CD4-positive, alpha-beta T cell (primary cell): ENCODE measurements at places on chromosomes 5 and 9. TPM values are rescaled to one million over a fixed set of nuclear protein-coding genes. Genes with fewer than 3 reads are reported as not detected.
A peak's percentile ranks its signal among the peaks of the same experiment; 100 is the strongest.

DNA sequence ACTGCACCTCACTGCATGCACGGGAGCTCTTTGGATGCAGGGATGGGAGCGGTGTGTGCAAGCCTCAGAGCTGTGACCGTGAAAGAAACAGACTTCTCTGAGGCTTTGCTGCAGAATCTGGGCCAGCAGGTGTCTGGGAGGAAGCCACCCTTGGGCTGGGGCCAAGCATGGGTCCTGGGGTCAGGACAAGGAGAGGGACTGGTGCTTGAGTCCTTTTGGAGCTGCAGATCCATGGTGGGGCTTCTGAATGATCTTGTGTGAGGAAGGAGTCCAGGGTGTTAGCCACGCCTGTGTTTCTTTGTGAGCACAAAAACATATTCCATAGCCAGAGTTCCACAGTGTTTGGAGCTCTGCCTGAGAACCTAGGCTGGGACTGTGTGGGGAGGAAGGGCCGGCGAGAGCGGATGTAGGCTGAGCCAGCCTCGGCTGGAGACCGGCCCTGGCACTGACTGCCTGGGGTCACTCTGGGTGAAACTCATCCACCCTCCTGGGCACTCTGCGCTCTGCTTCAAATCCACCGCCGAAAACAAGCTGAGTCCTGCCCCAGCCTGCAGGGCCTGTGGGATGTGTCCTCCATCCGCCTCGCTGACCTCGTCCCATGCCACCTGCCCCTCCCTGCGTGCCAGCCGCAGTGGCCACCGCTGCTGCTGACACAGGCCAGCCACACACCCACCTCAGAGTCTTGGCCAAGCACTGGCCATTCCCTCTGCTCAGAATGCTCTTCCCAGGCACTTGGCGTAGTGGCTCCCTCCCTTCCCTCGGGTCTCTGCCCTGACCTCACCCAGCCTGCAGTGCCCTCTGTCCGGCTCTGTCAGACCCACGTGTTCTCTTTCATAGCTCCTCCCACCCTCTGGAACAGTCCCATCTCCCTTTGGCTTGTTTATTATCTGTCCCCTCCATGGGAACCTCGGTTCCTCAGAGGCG, 26.7 kb downstream of the ERGIC1 start:
- no peak overlapping the region for H3K27ac ChIP-seq
- H3K4me1 ChIP-seq = peaks cover 8% of the 10 kb centered on the region
- H3K36me3 ChIP-seq = peaks cover 8% of the 10 kb centered on the region
- H3K4me3 ChIP-seq = no peak overlapping the region

- no peaks in the 10 kb centered on the region for H3K27me3 ChIP-seq
- peaks cover 23% of the 10 kb centered on the region for H3K4me1 ChIP-seq
- peak; percentile 70 for DNase-seq
- H3K4me3 ChIP-seq = no peak within 1 kb of the TSS
- H3K36me3 ChIP-seq = no peaks in the 10 kb centered on the region
These were observed at the start of gene PTGES for GRCh38 chr9:129752900-129753729. TSS of gene PTGES (minus strand) at chr9:129753042. CDS start at chr9:129753012, 30 bp downstream.

DNA sequence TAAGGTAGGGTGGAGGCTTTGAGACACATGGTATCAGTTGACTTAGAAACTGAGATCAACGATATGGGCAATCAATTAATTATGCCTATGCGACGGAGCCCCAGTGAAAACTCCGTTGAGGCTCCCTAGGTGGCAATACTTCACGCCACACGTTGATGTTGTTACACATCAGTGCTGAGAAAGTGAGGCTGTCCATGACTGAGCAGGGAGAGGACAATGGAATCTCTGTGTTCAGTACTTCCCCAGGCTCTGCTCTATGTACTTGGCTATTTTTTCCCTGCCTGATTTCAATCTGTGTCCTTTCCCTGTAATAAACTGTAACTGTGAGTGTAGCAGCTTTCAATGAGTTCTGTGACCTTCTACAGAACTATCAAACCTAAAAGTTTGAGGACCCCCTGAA, 211.7 kb downstream of the SNCAIP start:
- no peak overlapping the region for H3K4me3 ChIP-seq
- no peak overlapping the region for H3K27ac ChIP-seq
- no peaks in the 10 kb centered on the region for H3K27me3 ChIP-seq
- no peaks in the 10 kb centered on the region for H3K4me1 ChIP-seq
- no peaks in the 10 kb centered on the region for H3K36me3 ChIP-seq
- DNase-seq = no peak

GRCh38 chr9:99235926-99236634, 14.0 kb downstream of the SEC61B start:
- peaks cover 24% of the 10 kb centered on the region for H3K36me3 ChIP-seq
- no peak overlapping the region for H3K27ac ChIP-seq
- H3K4me1 ChIP-seq = no peaks in the 10 kb centered on the region
- no peaks in the 10 kb centered on the region for H3K27me3 ChIP-seq

DNA sequence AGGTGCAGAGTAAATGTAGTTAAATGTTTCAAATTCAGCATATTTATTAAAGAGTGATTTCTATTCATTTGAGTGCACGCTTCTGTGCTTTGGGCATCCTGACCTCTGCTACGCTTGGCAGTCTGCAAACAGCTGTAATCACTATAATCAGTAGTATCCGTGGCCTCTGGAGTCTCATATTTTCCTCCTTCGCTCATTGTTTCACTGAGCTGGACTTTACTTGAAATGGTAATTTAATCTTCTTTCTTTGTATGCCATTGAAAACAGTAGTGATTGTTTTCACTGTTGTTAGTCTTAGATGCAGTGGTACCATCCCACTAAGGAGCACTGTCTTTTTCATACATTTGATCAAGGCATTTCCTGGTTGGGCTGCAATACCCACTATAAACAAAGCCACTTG, 43.5 kb upstream of the CAVIN4 start:
- H3K4me1 ChIP-seq = no peaks in the 10 kb centered on the region
- no peak overlapping the region for H3K4me3 ChIP-seq
- H3K27me3 ChIP-seq = no peaks in the 10 kb centered on the region
- no peak for DNase-seq
- no peak overlapping the region for H3K27ac ChIP-seq
- no peaks in the 10 kb centered on the region for H3K36me3 ChIP-seq

- H3K27me3 ChIP-seq = no peaks in the 10 kb centered on the region
- no peak overlapping the region for H3K27ac ChIP-seq
- no peak for DNase-seq
- H3K36me3 ChIP-seq = no peaks in the 10 kb centered on the region
- H3K4me1 ChIP-seq = no peaks in the 10 kb centered on the region
These were observed 50.2 kb upstream of the TLX3 start for GRCh38 chr5:171258737-171259415.

DNA sequence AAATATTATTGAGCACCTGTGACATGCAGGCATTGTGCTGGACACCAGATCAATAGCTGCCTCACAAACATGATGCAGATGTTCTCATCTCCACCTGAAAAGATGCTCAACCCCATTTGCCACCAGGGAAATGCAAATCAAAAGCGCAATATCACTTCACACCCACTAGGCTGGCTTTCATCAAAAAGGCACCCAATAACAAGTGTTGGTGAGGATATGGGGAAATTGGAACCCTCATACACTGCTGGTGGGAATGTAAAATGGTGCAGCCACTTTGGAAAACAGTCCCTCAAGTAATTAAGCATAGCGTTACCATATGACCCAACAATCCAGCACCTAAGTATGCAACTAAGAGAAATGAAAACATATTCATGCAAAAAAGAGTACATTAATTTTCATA, 24.7 kb downstream of the FGF1 start:
- no peaks in the 10 kb centered on the region for H3K27me3 ChIP-seq
- no peak overlapping the region for H3K4me3 ChIP-seq
- H3K36me3 ChIP-seq = no peaks in the 10 kb centered on the region
- no peak for DNase-seq
- no peak overlapping the region for H3K27ac ChIP-seq

- DNase-seq = no peak
- H3K36me3 ChIP-seq = no peaks in the 10 kb centered on the region
- H3K4me3 ChIP-seq = no peak overlapping the region
- H3K27me3 ChIP-seq = peaks cover 4% of the 10 kb centered on the region
- no peaks in the 10 kb centered on the region for H3K4me1 ChIP-seq
These were observed 246.1 kb upstream of the TUT7 start for GRCh38 chr9:86600291-86600690.

GRCh38 chr9:108045851-108046250, 556.3 kb upstream of the KLF4 start:
- H3K4me3 ChIP-seq = no peak overlapping the region
- H3K27me3 ChIP-seq = no peaks in the 10 kb centered on the region
- no peaks in the 10 kb centered on the region for H3K36me3 ChIP-seq
- no peak for DNase-seq
- no peak overlapping the region for H3K27ac ChIP-seq

- H3K4me3 ChIP-seq = no peak overlapping the region
- H3K36me3 ChIP-seq = no peaks in the 10 kb centered on the region
- no peak for DNase-seq
- H3K4me1 ChIP-seq = no peaks in the 10 kb centered on the region
These were observed 177.4 kb downstream of the NSG2 start for GRCh38 chr5:174222891-174223290.

The ZNF618 gene
- total RNA-seq = 1.2 TPM
